Panc1 (cell line): ENCODE measurements at places on chromosomes 5 and 9.

GRCh38 chr5:360257-361027 lies 38.9 kb downstream of the AHRR start:
- DNase-seq, result no peak

- DNase-seq, result no peak
Measured at GRCh38 chr5:109929911-109930310, 240.2 kb downstream of the MAN2A1 start.

DNA sequence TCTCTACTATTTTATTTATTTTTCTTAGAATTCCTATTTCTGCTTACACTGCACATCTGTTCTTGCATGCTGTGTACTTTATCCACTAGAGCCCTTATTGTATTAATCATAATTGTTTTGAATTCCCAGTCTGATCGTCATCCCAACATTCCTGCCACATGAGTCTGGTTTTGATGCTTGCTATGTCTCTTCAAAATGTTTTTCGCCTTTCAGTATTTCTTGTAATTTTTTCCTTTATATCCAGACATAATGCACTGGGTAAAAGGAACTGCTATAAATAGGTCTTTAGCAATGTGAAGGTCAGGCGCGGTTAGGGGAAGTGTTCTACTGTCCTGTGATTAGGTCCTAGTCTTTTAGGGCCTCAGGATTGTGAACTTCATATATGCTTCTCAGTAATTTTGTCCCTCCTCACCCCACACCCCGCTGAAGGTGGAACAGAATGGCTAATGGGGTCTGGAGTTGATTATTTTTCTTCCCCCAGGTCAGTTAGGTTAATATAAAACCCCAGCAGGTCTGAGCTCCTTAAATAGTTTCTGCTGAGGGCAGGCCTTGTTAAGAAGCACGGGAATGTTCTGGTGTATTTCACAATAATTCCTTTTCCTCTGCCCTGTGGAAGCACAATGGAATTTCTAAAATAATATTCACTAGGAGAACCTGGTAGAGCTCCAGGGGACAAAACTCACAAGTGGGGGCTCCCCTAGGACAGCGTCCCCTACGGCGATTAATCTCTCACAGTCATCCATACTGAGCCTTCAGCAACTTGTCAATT lies 146.6 kb upstream of the TUT7 start:
- no peak for DNase-seq

DNA sequence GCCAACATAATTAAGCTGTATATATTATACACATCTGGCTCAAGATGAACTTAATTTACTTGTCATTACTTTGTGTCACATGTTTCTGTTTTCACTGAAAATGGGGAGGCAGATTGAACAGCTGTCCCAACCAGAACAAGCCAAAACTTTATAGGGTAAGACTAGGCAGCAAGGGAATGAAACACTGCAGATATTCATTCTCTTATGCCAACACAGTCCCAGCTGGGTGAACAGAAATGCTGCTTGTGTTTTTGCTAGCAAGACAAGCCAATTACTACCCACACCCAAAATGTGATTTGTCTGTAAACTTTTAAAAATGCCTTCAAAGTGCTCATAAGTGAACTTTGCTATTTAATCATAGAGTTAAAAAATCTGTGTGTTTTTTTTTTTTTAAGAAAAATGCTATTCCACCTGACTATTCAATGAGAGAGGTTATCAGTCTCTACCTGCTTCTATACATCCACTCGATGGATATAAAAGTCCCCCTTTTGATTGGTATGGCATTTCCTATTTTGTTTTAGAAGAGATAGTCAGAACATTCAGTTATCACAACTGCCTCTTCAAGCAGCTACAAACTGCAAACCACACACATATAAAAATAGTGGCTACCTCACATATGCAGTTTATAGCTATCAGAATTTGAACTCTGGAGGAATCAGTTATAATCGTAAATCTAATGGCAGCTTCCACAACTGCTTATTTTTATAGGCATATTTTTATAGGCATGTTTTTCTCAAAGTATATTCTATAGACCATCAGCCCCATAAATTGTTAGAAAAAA lies 91.9 kb upstream of the PPP1R2B start:
- no peak for DNase-seq

DNA sequence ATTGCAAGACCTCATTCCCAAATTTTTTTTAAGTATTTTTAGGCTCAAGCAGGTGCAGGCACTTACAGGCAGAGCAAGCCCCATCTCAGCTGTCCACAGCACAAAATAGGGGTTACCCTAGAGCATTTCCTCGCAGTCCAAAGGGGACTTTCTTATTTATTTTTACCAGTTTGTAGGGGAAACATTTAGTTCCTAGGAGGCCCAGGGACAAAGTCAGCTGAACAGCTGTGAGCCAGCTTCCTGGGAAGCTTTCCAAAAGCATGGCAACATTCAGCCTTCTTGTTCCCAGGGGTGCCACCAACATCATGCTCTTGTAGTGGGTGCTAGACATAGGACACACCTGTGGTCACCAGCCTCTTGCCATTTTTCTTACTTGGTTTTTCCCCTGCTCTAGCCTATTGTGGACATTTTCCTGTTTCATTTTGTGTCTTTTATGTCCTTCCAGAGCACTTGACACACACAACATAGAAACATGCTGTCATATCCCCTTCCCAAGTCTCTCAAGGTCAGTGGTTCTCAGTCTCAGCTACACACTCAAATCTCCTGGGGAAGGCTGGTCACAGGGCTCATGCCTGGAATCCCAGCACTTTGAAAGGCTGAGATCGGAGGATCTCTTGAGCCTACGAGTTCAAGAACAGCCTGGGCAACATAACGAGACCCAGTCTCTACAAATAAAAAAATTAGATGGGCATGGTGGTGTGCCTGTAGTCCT lies 38.2 kb downstream of the HAVCR1 start:
- no peak for DNase-seq

DNA sequence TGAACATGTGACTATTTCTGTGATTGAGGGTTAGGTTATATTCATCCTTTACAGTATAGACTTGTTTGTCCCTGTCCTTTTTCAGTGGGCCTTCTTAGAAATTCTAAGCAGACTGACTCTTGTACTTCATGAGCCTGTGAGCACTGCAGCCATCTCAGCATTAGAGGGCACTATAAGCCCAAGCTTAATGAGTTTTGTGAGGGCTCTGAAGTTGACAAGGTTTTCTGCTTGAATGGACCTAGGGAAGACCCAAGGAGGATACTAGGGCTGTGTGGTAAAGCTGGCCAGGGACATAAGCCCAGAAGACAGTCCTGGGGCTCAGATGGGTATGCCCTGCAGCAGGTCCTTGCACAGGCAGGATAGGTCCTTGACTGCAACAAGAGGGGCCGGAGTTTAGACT lies 126.5 kb downstream of the MRPS30 start:
- no peak for DNase-seq

GRCh38 chr9:12735665-12736064 lies 39.2 kb upstream of the LURAP1L start:
- no peak for DNase-seq

GRCh38 chr5:109898269-109899162 lies 208.8 kb downstream of the MAN2A1 start:
- DNase-seq, result no peak

- no peak for DNase-seq
Measured at GRCh38 chr9:6525326-6526045, 112.5 kb downstream of the UHRF2 start.

DNA sequence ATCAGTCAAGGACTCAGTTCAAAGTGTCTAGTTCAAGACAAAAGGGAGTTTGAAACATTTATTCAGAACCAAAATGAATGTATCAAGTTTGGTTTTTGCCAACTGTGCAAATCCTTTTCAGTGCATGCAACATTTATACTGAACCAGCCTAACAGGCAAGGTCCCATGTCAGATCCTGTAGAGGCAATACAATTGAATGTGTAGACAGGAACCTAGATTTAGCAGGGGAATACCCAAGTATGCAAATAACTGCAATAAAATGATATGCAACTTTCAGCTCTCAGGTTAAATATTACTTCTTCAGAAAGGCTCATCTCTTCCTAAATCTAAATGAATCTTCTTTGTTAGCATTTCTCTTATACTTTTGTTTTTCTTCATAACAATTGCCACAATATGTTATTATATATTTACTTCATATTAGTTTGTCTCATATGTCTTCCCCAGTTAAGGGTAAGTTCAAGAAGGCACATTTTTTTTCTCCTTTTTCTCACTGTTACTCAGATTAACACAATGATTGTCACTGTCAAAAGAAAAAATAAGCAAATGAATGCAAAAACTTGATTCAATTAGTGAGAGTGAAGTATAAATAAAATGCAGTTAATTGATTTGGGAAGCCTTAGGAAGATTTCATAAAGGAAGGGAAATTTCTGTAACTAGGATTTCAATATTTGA lies 163.9 kb upstream of the RASA1 start:
- no peak for DNase-seq
